ENCODE measurements at places on chromosomes 7 and 10.

- DNase-seq = no peak
These were observed 1.9 kb upstream of the C10orf88 start for GRCh38 chr10:122955892-122956291.

- no peak for DNase-seq
These were observed 36.9 kb upstream of the AGR2 start for GRCh38 chr7:16841681-16842080.

DNA sequence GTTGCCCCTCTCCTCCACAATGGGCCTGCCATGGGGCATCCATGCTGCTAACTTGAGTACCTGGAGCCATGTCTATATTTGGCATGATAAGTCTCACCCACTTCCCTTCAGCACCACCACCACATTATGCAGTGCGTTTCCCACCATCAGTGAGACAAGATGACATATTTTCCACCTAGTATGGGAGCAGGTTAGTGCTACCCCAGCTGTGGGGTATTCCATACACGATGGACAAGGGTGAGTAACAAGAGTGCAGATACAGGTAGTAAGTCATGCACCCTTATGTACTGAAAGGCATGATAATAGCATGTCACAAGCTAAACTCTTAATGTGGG lies 21.2 kb upstream of the OR2AE1 start:
- no peak for DNase-seq

- no peak for DNase-seq
These were observed 1.3 kb downstream of the DDX21 start for GRCh38 chr10:68957284-68957615.

GRCh38 chr10:23869548-23869947 lies 339.4 kb upstream of the KIAA1217 start:
- no peak for DNase-seq

GRCh38 chr10:126618466-126618865 lies 52.0 kb downstream of the C10orf90 start:
- no peak for DNase-seq

GRCh38 chr7:27994639-27995038 lies 186.0 kb downstream of the JAZF1 start:
- DNase-seq = no peak

DNA sequence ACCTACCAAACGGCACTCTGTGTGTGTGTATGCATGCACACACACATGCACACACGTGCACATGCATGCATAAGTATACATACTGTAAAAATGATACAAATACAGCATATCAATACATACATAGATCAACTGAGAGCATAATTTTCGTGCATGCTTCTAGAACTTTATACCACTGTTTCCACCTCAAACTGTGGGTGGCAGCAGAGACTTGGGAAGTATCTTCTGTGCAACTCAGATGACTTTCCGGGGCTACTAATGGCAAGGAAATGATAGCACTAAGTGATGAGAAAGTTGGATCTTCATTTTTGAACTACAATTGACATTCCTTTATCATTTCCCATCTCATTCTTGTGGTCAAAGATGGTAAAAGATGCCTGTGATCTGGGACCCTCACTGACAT lies 570.7 kb downstream of the REEP3 start:
- DNase-seq = no peak

GRCh38 chr10:22455068-22455857 lies 110.0 kb downstream of the SPAG6 start:
- no peak for DNase-seq

Data from CD4-positive, alpha-beta T cell treated with Interleukin-10 for 1 hour (primary cell).